Testis (tissue), 5 donors: ENCODE measurements at places on chromosomes 4 and X.
A peak's percentile ranks its signal among the peaks of the same experiment; 100 is the strongest.

- no peak for DNase-seq
Observed at GRCh38 chr4:48654015-48654664, 125.9 kb downstream of the FRYL start.

- no peak for DNase-seq
Observed at GRCh38 chrX:23633834-23634580, 33.3 kb upstream of the PRDX4 start.

- no peak for DNase-seq
Observed at GRCh38 chrX:43627669-43628068, 28.4 kb upstream of the MAOA start.

DNA sequence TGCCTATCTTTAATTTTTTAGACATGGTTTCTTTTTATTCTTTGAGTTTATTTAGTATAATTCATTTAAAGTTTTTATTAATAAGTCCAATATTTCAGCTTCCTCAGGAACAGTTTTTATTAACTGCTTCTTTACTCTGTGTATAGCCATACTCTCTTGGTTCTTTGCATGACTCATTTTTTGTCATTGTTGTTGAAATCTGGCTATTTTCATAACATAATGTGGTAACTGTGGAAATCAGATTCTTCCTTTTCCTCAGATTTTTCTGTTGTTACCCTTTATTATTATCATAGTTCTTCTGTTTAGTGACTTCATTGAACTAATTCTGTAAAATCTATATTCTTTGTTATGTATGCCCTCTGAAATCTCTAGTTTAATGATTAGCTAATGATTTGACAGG lies 124.9 kb upstream of the CYSLTR1 start:
- DNase-seq = no peak

DNA sequence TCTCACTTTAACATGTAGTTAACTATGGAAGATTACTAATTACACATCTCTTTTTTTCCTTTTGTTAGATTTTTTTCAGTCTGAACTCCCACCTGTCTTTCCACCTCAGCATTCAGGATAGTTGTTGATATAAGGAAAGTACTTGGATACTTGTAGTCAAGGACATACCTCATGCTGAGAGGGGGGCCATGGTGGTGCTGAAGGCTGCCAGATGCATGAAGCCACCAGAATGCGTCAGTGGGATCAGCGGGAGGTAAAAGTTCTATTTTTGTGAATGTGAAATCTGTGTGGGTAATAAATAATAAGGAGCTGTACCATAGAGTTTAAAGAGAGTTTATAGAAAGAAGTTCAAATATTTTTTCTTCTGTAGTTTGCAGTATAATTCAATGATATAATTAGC lies 13.1 kb upstream of the NDST4 start:
- no peak for DNase-seq

DNA sequence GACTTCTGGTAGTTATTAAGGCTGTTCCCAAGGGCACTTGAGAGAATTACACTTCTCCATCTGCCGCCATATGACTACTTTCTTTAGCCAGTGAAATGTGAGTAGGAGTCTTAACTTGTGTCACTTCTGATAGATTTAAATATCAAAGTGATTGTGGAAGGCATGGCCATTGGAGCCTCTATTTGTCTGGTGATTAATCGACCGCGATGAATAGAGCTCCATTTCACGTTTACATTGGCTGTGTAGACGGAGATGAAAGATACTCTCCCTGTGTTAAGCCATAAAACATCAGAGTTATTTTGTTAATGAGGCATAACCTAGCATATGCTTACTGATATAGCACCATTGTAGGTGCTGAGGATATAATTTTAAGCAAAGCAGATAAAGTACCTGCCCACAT lies 852.4 kb downstream of the CCSER1 start:
- no peak for DNase-seq

DNA sequence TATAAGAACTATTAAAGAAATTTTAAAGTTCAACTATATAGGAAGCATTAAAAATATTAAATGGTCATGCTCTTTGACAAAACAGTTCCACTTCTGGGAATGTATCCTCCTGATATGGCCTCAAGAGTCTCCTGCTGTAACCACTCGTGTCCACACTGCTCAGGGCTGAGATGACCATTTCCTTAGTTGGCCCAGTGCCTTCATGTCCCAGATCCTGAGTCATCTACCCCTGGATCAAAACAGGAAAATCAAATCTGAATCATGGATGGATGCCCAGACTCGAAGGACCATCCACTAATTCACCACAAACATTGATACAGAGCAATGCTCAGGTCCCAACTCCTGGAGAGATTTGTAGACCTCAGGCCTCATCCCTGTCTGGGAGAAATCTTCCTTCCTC lies 44.7 kb downstream of the GPRASP3 start:
- no peak for DNase-seq

GRCh38 chrX:70087857-70088630 lies 25.8 kb downstream of the OTUD6A start:
- peak; percentile 13 for DNase-seq
